ENCODE measurements at places on chromosomes 12 and 14.

GRCh38 chr14:23604148-23604547, 25.6 kb upstream of the JPH4 start:
- DNase-seq = no peak

DNA sequence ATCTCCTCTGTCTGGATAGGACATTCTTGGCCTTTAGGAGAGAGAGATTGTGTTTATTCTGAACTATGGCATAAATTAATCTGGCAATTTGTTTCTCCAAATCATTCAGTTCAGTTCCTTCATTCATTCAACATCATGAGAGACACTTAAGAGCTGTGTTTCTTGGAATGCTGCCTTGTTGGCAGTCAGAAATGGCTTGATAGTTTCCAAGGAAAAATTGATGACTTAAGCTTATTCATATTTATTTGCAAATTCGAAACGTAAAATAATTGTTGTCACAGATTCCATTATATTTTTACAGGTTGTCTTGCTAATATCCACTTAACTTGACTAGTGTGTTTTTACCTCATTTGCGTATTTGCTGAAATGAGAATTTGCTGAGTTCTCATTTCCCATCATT, 393.0 kb downstream of the C12orf75 start:
- DNase-seq = no peak

GRCh38 chr14:69662636-69663299, 51.4 kb downstream of the SUSD6 start:
- no peak for DNase-seq

- no peak for DNase-seq
These were observed 63.4 kb downstream of the BEGAIN start for GRCh38 chr14:100523843-100524169.

GRCh38 chr14:89578156-89578555, 161.1 kb upstream of the FOXN3 start:
- DNase-seq = no peak

DNA sequence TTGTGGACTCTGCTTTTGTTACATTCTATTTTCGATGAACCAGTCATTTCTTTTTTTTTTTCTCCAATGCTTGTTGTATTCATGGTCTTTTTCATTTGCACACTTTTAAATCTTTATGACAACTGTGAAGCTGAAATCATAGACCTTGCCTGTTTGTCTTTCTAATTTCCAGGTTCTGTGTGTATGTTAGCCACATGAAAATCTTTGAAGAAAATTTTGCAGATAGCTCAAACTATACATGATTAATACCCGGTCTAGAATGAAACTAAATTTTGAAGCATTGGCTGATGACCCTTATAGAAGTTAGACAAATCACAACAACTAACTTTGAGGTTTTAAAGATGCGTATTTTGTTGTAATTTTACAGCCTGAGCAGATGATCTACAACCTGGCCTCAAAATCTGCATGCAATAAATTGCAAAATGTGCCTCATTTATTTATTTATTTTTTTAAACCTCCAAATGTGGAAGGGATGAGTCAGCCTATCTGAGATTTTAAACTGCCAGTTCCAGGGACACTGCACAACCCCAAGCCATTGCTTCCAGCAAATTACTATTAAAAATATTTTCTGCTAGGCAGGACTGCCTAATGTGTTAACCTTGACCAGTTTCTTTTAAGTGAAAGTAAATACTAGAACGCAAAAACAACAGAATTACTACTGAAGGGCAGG, 96.3 kb upstream of the NAV3 start:
- no peak for DNase-seq

DNA sequence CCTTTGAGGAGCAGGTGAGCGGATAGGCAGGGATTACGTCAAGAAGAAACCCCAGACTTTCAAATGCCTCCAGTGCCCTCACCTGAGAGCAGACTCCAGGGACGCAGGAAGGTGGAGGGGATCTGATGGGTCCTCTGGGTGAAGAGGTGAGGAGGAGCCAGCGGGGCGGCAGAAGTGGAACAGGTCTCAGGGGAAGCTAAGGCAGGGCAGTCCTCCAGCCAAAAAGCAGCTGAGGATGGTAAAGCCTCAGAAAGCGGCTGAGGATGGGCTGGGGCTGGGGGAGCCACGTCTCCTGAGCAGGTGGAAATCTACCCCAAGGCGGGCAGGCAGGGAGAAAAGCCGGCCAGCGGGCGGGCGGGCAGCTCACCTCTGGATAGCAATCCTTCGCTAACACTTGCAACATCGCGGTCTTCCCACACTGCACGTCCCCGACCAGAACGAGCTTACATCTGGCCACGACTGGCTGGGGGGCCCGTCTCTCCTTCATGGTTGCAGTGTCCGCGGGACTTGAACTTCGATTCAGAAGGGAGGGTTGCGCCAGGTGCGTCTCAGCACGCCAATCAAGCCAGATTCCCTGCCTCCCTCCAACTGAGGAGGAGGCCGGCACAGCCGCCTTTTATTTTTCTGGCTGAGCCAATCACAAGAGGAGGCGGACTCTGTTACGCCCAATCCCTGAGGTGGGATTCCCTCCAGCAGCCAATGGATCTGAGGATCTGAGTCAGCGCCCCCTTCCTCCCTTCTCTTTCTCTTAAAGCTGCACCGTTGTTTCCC, at the start of gene RND1:
Gene RND1, minus strand, starts transcription at position 590 of the 771 bp plus-strand sequence. Its CDS starts 103 bp downstream, at position 487.
- DNase-seq = peak; percentile 79

DNA sequence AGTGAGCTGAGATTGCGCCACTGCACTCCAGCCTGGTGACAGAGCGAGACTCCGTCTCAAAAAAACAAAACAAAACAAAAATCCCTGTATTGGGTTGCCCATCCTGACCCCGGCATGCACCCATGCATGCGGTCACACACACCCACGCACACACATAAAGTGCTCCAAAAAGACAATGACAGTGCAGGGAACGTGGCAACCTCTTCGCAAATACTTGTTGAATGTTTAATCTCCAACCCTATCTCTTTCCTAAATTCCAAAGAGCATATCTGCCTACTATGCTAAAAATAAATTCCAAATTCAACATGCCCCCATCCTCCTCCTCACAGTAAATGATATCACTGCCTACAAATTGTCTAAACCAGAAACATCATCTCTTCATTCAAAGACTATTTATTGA, 13.5 kb downstream of the SLC7A7 start:
- no peak for DNase-seq

- DNase-seq = no peak
These were observed 54.0 kb upstream of the ELK3 start for GRCh38 chr12:96140174-96140573.

- DNase-seq = peak; percentile 44
These were observed 1.3 kb downstream of the GPR65 start for GRCh38 chr14:88005978-88006851.

DNA sequence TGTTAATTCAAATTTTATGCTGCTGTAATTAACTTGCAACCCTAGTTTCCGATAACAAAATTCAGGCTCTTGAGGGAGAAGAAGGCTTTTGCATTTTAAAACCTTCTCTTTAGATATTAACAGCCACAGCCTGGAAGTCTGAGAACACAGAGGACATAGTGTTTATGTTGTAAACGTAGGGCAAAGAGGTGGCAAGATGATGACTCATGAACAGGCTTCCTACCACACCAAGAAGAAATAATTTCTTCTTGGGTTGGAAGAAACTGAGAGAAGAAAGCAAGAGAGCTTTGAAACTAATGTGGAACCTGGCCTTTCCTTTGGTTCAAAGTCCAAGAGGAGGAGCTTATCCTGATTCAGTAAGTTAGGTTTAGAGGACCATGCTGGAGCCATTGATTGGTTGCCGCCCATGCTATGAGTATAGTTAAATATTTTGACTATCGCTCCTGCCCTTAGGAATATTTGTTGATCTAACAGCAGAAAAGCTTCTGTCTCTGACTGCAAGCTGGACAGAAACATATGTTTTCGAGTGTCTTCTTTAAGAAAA, 31.8 kb downstream of the CCDC198 start:
- DNase-seq = no peak

DNA sequence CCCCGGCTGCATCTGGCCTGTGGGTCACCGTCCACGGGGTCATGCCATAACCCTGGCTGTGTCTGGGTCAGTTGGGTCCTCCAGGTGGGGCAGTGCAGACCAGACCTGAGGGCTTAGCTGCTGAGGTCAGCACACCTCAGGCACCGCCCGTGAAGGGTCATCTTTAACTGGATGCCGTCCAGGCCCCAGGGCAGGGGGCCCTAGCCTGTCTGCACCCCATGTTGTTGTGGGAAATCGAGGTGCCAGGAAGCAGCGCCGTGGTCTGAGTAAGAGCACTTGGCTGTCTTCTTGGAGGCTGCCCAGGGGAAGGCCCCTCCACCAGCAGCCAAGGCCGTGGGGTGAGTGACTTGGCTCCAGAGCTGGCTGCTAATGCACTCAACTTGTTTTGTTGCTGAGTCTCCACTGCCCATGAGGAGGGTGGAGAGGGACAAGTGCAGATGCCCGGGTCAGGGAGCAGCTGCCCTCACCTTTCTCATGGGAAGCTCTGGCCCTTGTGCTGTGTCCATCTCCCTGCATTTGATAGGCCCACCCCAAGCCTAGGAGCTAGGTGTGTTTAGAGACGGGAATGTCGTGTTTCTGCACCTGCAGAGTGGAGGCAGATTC, 317.2 kb downstream of the TMEM121 start:
- no peak for DNase-seq

- no peak for DNase-seq
These were observed 21.4 kb downstream of the KCTD10 start for GRCh38 chr12:109455706-109456105.

GRCh38 chr12:28827861-28828260, 321.2 kb upstream of the FAR2 start:
- no peak for DNase-seq

GRCh38 chr14:44291366-44291915, 215.6 kb downstream of the FSCB start:
- no peak for DNase-seq

- DNase-seq = peak; percentile 44
These were observed 4.7 kb downstream of the FOS start for GRCh38 chr14:75283162-75283832.

DNA sequence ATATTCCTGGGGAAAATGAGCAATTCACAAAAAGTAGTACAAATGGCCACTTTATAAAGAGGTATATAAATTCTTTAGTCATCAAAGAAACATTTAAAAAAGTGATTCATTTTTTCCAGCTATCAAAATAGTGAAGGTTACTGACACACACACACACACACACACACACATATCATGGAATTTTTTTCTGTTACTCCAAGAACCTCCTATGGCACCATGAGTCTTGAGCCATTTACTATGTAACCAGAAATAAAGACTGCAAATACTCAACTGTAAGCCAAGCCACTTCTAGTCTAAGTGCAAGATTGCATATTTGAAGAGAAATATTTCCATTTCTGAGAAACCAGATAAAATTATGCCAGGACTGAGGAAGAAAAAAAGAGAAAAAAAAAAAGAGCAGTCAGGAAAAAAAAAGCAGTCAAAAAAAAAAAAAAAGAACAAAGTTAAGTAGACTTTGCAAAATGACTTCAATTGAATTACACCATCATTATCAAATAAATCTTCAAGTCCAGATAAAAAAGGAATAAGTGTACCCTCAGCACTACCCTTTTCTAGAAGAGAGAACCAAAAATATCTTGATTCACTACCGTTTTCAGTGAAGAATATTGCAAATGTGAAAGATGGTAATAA, 275.7 kb downstream of the DAD1 start:
- no peak for DNase-seq

DNA sequence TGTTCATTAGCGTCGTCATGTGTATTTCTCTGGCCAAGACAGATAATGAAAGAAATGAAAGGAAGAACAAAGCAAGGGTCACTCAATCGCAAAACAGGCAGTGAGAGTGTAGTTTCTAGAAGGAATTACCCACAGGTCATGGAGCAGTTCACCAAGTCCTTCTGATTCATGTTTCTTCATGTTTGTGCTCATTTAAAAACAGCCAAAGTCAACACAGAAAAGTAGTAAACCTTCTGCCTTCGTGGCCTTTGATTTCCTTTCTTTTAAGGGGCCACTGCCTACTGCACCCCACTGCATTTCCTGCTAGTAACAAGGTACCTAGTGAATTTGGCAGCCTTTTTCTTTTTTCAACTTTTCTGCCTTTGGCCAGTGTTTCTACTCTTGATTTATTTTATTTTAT, 75.1 kb downstream of the KCNK13 start:
- DNase-seq = no peak

DNA sequence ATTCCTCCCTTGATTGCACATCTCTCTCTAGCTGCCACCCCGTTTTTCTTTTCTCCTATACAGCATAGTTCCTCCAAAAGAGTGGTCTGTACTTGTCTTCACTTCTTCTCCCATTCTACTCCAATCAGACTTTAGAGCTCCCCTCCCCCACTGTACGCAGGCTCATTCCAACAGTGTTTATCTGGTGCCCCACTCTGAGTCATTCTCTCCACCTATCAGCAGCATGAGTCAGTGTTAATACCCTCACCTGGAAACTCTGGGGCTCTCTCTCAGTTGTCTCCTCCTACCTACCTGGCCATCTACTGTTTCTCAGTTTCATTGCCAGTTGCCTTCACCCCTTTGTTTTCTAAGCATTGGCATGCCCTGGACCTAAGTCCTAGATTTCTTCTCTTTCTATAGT, 175.1 kb upstream of the ARHGAP5 start:
- no peak for DNase-seq

- no peak for DNase-seq
These were observed 4.1 kb upstream of the TMEM120B start for GRCh38 chr12:121708313-121709063.

DNA sequence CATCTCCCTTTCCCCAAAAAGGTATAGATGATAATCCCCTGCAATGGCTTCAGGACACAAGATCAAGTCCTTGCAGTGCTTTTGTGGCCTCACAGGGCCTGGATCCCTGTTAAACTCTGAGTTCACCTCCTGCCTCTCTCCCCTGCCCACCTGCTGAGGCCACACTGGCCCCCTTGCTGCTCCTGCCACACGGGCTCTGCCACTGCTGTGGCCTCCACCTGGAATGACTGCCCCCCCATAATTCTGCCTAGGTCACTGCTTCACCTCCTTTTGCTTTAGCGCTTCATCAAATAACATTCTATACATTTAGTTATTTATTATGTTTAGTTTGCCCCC, 653 bp upstream of the IFI27 start:
- DNase-seq = no peak

DNA sequence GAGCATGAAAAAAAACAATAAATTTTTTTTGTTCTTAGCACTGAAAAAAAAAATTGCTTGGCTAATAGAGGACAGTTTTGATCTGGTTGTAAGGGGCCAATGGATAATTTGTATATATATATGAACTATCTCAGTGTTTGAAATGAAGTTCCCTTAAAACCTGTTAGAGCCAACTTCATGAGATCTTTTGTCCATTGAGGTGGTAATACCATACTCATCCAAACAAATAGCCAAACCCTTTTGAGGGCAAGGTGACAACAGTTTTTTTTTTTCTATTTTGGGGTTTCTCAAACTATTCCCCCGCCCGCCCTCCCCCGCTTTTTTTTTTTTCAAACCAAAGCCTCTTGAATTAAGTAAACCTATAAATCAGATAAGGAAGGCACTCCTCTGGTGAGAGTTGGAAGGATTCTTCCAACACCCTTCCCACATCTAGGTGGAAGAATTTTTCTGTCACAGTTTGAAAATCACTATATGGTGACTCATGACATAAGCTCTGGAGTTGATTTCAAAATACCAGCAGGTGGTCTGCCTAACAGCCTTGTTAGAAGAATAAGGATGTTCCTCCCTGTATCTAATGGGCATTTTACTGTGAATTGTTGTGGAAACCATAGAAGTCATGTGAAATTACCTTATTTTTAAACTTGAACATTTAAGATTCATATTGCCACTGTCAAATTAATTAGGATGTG, 10.2 kb downstream of the ARHGAP5 start:
- no peak for DNase-seq

GRCh38 chr14:45242706-45243105, 10.3 kb downstream of the MIS18BP1 start:
- no peak for DNase-seq
